ENCODE measurements at places on chromosomes 5 and 9.

GRCh38 chr9:134600836-134601638 lies 40.6 kb upstream of the COL5A1 start:
- DNase-seq = no peak

DNA sequence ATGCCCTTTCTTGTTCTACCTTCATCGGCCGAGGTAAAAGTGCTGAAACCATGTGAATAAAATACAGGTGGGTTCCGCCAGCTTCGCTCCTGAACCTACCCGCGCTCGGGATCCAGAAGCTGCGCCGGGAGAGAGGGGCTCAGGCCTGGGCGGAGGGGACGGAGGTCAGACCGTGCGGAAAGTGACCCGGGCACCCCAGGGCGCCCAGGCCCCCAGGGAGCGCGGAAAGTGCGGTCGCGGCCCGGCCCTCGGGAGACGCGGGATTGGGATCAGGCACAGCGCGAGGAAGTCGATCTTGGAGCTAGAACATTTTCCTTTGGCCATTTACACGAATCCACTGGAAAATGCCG lies 329 bp downstream of the SYK start:
- no peak for DNase-seq

- DNase-seq = no peak
Measured at GRCh38 chr5:103126557-103126956, 6.5 kb downstream of the PPIP5K2 start.

DNA sequence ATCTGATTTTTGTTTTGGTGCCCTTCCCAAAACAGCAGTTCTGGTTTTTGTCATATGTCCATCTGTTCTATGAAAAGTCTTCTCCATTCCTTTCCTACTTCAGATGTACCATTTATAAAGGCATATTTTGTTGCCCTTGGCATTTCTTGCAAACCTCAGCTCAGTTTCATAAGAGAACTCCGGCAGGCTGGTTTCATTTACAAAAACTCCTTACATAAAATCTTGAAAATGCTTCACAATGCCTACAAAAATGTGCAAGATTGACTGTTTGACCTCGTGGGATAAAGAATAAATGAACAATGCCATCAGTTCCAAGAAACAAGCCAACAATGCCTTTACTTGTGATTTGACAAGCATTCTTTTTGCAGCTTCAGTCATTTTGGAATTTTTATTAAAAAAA lies 39.1 kb upstream of the CTNNAL1 start:
- peak; percentile 9 for DNase-seq

DNA sequence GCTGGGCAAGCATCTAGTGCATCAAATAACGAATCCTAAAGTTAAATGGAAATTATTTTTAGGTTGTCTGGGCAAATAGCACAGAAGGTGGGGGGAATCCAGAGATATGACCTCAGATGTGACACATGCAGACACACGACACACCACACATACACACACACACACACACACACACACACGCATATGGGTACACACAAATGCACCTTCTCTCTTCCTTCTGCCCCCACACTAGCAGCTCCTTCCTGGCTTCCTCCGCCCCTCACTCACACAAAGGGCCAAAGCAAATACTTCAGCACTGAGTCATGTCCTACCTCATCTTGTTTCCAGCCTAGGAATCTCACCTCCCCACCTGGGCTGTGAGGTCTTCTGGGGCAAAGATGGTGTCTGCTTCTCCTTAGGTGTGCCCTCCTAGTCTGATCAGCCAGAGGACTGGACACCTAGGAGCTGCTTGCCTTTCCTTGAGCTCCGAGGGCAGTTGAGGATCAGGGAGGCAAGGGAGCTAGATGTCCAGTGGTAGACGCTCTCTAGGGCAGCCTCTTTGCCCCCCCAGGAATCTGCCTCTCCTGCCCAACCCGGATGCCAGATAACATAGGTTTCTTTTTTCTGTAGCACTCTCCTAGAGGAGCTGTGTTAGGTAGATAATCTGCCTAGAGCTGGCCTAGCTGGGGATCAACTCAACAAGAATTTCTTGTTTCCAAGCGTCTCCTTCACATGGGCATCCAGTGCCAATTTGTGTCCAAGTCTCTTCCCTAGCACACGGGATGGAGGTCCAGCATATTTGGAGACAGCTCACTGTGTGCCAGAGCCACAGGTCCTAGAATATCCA lies 14.3 kb upstream of the JADE2 start:
- no peak for DNase-seq
